Body of pancreas (tissue), 4 donors: ENCODE measurements at places on chromosomes 4 and X.
A peak's percentile ranks its signal among the peaks of the same experiment; 100 is the strongest.

- DNase-seq: no peak
Measured at GRCh38 chr4:3834186-3834662, 68.0 kb downstream of the ADRA2C start.

DNA sequence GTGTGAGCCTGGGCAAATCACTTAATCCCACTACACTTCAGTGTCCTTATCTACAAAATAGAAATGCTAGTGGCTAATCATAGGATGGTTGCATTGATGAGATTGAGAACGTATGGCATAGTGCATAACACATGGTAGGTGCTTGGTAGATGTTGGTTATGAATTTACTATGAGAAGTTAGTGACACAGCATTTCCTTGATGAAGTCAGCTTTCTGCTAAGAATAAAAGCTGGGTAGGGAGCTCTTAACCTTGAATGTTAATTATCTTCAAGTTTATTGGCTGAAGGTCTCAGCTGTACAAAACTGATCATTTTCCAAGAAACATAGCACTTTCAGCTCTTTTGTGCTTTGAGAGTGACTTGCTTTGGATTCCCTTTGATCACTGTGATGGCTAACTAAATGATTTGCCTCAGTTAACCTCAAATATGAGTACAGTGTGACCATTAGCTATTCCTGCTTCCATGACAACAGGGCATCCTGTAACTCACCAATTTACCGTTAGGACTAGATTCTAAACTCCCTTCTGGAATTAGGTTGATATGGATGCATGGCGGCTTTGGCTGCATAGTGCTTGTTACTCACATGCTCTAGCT lies 17.8 kb downstream of the PDK3 start:
- DNase-seq: no peak

GRCh38 chr4:26867914-26868684 lies 7.5 kb downstream of the STIM2 start:
- DNase-seq: no peak

GRCh38 chr4:182973511-182973911 lies 56.3 kb upstream of the DCTD start:
- no peak for DNase-seq

DNA sequence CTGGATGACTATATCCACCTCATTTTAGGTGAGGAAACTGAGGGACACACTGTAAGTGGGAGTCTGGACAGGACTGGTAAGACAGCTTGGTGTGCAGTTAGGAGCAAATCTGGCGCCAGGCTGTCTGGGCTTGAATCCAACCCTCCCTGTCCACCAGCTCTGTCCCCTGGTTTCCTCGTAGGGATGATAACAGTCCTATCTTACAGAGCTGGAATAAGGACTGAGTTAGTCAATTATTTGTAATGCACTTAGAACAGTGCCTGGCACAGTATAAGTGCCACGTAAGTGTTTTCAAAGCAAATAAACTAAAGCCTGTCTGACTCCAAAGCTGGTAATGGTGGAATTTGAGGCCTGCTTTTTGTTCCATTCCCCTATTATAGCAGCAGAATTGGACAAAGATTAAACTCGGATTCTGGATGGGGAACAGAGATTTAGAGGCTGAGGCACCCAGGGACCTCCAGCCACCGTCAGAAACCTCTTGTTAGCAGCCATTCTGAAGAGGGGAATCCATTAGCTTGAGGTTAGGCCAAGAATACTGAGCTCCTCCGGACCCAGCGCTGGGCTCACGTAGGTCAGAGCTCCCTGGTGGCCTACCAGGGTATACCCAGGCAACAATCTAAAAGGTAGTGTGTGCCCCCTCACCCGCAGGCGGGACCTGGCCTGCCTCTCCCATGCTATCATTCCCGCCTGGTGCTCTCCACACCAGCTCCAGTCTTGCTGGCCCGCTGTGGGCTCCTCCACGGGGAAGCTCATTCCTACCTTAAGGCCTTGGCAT lies 102.1 kb downstream of the UCHL1 start:
- peak; percentile 39 for DNase-seq

DNA sequence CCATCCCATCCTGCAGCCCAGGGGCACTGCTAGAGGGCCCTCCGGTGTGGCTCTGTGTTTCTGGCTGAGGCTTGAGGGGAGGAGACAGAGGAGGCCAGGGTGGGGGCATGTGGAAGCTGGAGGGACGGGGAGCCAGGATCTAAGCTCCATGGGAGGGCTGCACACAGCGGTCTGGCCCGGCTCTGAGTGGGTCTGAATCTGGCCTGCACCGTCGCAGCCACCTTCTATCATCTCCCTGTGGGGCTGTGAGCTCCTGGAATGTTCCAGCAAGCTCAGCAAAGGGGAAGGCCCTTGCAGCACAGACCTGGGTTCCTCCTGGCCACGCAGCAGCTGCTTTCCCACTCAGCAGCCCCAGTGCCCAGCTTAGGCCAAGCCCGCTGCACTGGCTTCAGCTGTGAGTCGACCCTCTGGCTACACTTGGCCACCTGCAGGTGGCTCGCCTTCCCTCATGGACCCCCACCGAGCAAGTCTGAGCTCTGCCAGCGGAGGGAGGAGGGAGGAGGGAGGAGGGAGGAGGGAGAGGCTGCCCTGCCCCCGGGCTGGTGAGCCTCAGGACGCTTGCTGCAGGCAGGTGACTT lies 5.3 kb downstream of the NKX1-1 start:
- DNase-seq: no peak

DNA sequence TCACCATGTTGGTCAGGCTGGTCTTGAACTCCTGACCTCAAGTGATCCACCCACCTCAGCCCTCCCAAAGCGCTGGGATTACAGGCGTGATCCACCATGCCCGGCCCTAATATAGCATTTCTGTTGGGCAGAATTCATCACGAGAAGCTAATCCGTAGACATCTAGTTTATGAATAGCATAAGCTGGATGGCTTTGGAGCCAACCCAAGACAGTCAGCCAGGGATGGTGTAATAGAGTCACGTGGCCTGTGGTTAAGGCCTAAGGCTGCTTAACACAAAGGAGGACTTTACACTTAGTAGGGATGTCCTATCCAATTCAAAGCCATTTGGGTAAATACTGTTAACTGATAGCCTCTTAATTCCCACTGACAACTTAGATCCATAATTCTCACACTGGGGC lies 173.6 kb downstream of the RAP1GDS1 start:
- DNase-seq: no peak

- DNase-seq: no peak
Measured at GRCh38 chr4:119930546-119930945, 136.1 kb downstream of the MAD2L1 start.

- DNase-seq: no peak
Measured at GRCh38 chr4:139458999-139459398, 5.1 kb downstream of the RAB33B start.

DNA sequence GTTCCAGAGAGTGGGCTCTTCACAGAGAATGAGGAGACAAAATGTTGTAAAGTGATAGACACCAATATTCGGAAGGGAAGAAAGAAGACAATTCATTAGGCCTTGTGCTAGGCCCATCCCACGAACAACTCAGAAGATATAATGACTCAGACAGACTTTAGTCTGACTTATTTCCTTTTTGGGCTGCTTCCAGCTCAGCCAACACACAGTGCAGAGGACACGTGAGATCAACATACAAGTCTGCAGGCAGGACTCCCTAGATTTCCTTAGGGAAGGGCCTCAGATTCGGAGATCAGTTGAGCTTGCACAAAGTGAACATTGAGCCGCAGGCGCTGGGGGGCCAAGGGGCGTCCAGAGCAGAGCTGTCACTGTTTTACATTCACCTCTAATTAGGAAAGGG lies 290.7 kb upstream of the TENM3 start:
- peak; percentile 22 for DNase-seq

DNA sequence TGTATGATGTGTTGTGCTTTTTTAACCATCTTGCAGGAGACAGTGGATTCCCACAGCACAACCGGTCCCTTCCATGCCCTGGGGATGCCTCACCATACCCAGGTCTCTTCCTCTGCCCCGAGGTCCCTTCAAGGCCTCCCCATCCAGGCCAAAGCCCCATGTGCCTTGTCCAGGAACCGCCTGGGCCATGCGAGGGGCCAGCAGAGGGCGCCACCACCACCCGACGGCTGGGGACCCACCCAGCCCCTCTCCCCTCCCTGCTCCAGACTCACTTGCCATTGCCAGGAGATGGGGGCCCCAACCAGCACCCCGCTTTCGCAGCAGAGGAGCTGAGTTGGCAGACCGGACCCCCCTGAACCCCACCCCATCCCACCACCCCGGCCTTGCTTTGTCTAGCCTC lies 485.5 kb downstream of the TRAM1L1 start:
- no peak for DNase-seq

DNA sequence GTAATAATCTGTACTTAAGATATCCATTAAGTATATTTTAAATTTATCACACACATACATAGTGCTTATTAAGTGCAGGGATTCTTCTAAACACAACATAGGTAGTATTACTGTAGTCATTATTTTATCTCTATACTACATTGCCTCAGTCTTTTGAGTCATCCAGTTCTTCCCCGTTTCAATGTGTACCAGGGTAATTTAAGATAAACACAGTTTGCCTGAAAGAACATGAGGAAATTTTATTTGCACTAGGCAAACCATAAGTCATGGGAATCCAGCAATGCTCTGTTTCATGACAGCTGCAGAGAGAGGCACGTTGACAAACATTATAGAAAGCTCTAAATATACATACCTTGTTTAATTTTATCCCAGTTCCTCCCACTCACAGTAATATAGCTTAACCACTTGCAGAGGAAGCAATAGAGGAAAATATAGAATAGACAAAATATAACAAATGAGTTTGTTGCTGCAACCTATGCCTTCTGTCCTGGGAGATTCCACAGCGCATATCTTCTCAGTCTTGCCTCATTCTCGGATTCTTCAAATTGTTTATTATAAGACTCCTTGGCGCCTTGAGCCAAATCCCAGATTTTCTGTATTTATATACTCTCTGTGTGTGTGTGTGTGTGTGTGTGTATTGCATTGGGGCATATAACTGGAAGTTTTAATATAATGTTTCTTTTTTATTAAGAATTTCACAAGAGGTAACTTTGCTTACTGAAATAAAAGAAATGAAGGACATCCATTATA lies 258.6 kb downstream of the FAM133A start:
- no peak for DNase-seq
